A549 treated with AZD2906 at 1 μM for 4 hours (cell line): ENCODE measurements at places on chromosomes 7 and 10. TPM values are rescaled to one million over a fixed set of nuclear protein-coding genes. Genes with fewer than 3 reads are reported as not detected.

WDFY4 gene
- total RNA-seq, result 0.03 to 0.11 TPM (median 0.06 TPM) in 4 of 5 replicates, not detected in the other

KAZALD1 gene
- 2.0 to 3.4 TPM (median 3.1 TPM) in 5 replicates for total RNA-seq

HOXA6 gene
- total RNA-seq, result 1.1 to 1.8 TPM (median 1.4 TPM) in 5 replicates

SOSTDC1 gene
- total RNA-seq, result not detected in 5 replicates

GPER1 gene
- 1.4 to 2.0 TPM (median 1.8 TPM) in 5 replicates for total RNA-seq

SPRN gene
- total RNA-seq, result 0.30 to 0.39 TPM (median 0.32 TPM) in 5 replicates

GLRX3 gene
- total RNA-seq, result 187 to 221 TPM (median 192 TPM) in 5 replicates

TMUB1 gene
- total RNA-seq, result 36.0 to 59.2 TPM (median 58.8 TPM) in 5 replicates

LANCL2 gene
- 12.8 to 15.6 TPM (median 14.8 TPM) in 5 replicates for total RNA-seq

ZNF853 gene
- total RNA-seq, result 1.9 to 2.8 TPM (median 2.5 TPM) in 5 replicates

HOXA1 gene
- total RNA-seq, result 2.1 to 3.4 TPM (median 3.2 TPM) in 5 replicates
